ENCODE measurements at places on chromosomes 2 and 18.

GRCh38 chr2:152420936-152421335, 86.0 kb downstream of the FMNL2 start:
- DNase-seq, result no peak

- DNase-seq, result no peak
Observed at GRCh38 chr18:60976976-60977375, 356.3 kb upstream of the CDH20 start.

DNA sequence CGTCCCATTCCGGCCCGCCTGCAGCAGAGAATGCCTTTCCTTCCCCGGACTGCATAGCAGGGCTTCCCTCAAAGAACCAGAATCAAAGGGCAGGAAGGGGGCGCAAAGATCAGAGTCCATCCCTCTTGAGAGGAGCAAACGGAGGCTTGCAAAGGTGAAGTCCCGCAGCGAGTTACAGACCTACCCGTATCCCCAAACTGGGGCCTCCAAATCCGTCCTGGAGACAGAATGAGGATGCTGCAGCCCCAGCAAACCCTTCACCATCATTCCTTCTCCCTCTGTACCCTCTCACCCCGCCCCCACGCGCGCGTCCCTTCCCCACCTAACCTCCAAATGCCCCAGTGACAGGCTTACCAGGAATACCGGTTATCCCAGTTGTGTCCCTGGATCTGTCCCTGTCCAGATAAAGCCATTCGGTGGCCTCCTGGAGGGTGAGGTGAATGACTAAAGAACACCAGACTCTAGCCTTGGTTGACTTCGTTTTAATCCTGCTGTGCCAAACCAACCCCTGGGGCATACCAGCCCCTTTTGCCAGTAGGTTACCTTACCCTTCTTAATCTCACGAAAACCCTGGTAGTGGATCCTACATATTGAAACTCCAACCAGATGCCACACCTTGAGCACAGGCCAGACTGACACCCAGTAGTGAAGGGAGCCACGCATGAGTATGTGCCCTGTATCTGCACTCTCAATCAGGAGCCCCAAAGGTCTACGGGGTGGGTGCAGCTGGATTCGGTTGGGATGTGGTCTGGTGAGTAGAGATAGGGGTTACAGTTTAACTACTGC, 961 bp upstream of the SLC40A1 start:
- DNase-seq, result no peak

GRCh38 chr2:38260469-38260868, 116.6 kb downstream of the ATL2 start:
- DNase-seq, result no peak

GRCh38 chr2:57417007-57417406, 629.6 kb upstream of the VRK2 start:
- no peak for DNase-seq

DNA sequence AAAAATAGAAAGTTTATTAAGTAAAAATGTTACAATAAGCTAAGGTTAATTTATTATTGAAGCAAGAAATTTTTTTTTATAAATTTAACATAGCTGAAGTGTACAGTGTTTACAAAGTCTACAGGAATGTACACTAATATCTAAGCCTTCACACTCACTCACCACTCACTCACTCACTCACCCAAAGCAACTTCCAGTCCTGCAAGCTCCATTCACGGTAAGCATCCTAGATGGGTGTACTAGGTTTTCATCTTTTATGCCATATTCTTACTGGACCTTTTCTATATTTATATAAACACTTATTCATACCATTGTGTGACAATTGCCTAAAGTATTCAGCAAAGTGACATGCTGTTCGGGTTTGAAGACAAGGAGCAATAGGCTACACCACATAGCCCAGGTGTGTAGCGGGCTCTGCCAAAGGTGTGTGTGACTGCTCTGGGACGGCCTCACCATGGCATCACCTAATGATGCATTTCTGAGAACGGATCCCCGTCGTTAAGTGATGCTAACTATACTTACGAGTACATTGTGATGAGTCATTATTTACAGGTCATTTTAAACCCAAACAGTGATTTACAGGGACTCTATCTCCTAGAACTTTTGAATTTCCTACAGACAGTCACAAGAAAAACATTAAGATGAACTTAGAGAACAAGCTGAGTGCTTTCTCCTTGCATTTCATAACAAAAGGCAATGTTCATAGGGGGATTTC, 76.3 kb upstream of the ID2 start:
- DNase-seq, result no peak

GRCh38 chr2:222604749-222605515, 51.0 kb downstream of the FARSB start:
- no peak for DNase-seq

DNA sequence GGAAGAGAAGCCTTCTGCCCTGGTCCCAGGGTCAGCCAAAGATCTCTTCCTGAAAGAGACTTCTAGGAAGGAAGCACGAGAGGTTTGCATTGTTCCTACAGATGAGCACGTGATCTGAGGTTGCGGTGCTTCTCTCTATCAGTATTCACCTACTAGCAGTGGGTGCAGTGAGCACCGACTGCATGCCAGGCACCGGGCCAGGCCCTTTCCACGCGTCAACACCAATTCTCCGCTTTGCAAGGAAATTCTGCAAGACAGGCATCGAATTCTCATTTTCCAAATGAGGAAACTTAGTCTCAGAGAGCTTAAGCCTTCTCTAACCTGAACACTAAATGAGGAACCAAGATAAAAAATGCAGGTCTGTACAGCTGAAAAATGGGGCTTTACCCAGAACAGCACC, 151.5 kb upstream of the MYCN start:
- DNase-seq, result no peak

DNA sequence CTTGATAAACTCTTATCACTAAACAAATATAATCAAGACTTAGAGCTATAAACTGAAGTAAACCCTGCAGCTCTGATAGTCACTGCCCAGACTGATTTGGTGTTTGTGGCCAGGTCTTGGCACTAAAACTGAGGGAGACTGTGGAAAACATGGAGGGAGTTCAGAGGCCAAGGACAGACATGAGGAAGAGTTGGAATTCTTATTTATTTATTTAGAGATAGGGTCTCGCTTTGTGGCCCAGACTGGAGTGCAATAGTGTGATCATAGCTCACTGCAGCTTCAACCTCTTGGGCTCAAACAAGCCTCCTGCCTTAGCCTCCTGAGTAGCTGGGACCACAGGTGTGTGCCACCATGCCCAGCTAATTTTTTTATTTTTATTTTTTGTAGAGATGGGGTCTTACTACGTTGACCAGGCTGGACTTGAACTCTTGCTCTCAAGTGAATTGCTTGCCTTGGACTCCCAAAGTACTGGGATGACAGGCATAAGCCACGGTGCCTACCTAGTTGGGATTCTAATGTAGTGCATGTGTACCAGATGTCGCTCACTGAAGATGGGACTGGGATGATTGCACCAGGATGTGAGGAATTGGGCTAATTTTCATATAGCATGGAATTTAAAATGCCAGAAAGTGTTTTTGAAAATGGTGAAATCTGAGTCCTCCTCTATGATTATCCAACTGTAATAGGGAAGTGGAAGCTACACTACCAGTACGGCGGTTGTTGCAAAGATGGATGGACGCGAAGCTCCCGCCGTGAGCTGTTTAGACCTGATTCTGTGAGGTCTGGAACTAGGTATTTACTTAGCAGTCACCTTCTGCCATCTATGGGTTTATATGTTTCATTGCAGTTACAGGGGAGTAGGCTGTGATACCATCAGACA, 52.7 kb upstream of the CTLA4 start:
- no peak for DNase-seq

DNA sequence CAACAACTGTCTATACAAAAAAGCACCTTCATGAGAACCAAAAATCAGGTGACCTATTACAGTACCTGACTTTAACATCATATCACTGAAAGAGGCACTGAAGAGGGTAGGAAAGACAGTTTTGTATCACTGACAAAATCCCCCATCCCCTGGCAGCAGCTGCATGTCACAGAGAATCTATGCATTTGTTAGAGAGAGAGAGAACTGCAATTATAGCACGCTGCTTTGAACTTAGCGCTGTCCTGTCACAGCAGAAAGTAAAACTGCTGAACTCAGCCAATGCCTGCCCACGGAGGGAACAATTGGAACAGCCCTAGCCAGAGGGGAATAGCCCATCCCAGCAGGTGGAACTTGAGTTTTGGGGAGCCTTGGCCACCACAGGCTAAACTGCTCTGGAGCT, 75.1 kb upstream of the NOL4 start:
- no peak for DNase-seq

DNA sequence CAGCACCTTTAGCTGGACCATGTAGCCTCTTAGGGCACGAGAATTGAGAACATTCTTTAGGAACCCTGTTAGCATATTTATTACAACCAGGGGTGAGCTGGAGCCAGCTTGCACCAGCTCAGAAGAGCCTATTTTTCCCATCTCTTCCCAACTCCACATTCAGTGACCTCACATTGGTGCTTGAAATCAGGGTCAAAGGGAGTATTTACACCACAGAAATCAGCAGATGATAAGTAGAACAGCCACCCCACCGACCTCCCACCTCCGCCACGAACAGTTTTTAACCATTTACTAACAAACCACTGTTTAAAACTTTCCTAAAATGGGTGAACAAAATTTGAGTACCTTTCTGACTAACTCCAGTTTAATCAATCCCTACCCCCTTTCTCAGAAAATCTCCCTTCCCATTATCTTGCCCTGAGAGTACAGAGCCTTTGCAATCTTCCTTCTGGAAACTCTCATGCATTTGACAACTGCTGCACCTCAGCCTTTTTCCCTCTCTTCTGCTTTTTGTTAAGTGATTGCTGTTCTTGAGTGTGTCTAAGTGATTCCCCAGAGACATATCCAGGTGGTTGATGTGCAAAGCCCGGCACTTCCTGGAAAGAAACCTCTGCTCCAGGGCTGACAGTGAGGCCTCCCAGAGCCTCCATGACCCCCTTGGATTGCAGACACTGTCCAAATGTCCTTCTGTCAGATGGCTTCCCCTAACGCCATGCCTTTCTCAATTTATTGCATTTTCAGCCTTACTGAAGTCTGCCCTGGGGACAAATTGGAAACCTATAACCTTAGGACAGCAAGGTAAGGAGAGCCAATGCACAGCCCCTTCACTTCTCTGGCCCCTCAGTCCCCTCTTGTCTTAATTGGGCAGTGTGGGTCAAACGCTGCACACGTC, 389.5 kb upstream of the TNP1 start:
- DNase-seq, result no peak

DNA sequence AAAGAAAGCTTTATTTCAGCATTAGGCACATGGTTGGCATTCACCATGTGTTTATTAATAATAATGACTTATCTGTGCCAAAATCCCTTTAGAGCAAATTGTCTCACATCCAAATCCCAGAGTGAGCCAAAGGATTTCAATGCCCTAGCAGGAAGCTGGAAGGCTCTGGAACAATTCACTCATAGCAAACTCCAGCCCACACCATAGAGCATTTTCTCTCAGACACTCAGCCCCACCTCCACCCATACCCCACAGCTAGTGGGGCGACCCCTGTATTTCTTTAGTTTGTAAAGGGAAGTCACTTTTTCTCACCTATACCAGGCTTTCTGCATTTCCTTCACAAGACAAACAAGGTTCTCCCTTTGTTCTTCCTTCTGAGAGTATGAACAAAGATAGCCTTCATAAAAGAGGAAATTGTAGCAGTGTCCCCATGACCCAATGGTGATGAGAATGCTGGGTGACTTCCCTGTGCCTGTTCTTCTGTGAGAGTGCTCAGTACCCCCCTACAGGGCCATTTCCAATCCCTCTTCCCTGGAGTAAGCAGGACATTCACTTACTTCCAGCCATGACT, 100.1 kb upstream of the APCDD1 start:
- no peak for DNase-seq

DNA sequence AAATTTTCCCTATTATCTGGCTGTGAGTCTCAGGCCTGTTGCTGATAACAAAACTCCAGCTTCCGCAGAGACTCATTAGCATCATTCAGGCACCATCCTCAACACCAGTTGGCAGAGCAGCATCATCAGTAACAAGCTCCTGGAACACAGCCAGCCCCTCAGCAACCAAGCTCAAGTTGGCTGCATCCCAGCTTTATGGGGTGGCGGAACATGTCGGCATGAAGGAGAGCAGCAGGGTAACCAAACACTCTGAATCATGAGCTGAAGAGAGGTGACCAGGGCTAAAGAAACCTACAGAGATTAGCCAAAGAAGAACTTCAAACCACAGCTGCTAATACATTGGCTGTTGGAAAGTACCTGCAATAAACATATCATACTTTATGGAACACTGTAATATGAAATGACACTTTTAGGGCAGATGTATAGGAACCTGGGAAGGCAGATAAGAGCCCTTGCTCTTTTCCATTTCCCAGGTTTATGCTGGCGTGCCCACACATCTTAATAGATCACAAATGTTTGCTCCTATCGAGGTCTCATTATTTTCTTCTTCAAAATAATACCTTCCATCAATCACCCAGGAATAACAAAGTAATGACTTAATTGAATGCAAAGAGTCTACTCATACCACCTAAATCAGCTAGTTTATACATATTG, 63.8 kb downstream of the PDE11A start:
- DNase-seq, result no peak

- DNase-seq, result no peak
Observed at GRCh38 chr18:54774981-54775665, 53.2 kb upstream of the RAB27B start.
